ENCODE measurements at places on chromosomes 7 and 10.

DNA sequence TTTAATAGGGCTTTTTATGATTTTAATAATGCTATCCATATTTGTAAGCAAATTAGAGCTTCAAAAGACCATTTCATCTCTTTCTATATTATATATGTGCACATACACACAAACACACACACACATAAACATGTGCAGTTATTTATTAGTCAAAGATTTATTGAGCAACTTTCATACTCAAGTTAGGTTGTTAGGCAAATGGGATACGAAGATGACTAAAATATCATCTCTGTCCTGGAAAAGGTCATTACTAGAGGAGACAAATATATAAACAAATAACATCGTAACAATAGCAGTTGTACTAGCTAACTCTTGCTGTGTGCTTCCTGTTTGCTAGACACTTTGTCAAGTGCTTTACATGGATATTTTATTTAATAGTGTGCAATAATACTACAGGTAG lies 307.9 kb downstream of the SNX13 start:
- no peaks in the 10 kb centered on the region for H3K36me3 ChIP-seq
- no peaks in the 10 kb centered on the region for H3K4me1 ChIP-seq
- no peak overlapping the region for H3K27ac ChIP-seq
- no peak overlapping the region for H3K4me3 ChIP-seq
- no peak for DNase-seq

GRCh38 chr7:131895541-131896164 lies 339.2 kb upstream of the PODXL start:
- no peak overlapping the region for H3K27ac ChIP-seq
- peaks cover 15% of the 10 kb centered on the region for H3K4me1 ChIP-seq
- DNase-seq = no peak
- H3K36me3 ChIP-seq = no peaks in the 10 kb centered on the region
- H3K4me3 ChIP-seq = no peak overlapping the region

DNA sequence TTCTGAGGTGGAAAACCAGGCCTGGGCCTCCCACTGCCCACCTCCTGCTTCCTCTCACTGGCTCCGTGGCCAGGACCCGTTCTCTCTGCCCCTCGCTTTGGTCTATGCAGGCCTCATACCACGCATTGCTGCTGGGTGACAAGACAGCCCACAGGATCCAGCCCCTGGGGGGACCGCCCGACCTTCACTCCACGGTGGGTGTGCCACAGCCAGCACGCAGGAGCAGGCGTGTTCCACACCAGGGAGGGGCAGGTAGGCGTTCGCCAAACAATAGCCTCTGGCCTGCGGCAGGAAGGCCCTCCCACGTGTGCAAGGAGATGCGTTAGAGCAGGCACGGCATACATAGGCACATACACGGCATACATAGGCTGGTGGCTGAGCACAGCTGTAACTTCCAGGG lies 233.4 kb downstream of the WDR37 start:
- H3K4me3 ChIP-seq = no peak overlapping the region
- no peak overlapping the region for H3K27ac ChIP-seq
- H3K4me1 ChIP-seq = no peaks in the 10 kb centered on the region
- DNase-seq = no peak
- H3K36me3 ChIP-seq = no peaks in the 10 kb centered on the region

- no peaks in the 10 kb centered on the region for H3K36me3 ChIP-seq
- no peaks in the 10 kb centered on the region for H3K27me3 ChIP-seq
- no peak overlapping the region for H3K4me3 ChIP-seq
- no peak for DNase-seq
- H3K27ac ChIP-seq = no peak overlapping the region
These were observed 65.6 kb upstream of the KDM7A start for GRCh38 chr7:140242057-140243031.

DNA sequence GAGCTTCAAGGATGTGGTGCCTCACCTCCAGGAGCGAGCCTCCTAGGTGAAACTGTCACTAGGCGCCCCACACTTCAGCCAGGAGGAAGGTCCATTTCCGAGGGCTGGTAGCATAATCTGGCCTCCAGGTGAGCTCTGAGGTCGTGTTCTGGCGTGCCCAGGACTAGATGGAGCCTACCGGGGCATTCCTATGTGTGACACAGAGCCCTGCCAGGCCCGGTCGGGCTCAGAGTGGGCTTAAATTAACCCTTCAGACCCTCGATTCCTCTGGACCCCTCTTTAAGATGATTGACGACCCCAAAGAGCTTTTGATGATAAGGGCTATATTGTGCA lies 233.1 kb downstream of the EBF3 start:
- H3K27me3 ChIP-seq = no peaks in the 10 kb centered on the region
- no peaks in the 10 kb centered on the region for H3K36me3 ChIP-seq
- H3K4me3 ChIP-seq = no peak overlapping the region
- H3K27ac ChIP-seq = no peak overlapping the region

- H3K4me3 ChIP-seq = no peak overlapping the region
- no peaks in the 10 kb centered on the region for H3K27me3 ChIP-seq
- DNase-seq = no peak
- no peaks in the 10 kb centered on the region for H3K36me3 ChIP-seq
- no peak overlapping the region for H3K27ac ChIP-seq
These were observed 57.6 kb downstream of the CCDC71L start for GRCh38 chr7:106603346-106603745.

DNA sequence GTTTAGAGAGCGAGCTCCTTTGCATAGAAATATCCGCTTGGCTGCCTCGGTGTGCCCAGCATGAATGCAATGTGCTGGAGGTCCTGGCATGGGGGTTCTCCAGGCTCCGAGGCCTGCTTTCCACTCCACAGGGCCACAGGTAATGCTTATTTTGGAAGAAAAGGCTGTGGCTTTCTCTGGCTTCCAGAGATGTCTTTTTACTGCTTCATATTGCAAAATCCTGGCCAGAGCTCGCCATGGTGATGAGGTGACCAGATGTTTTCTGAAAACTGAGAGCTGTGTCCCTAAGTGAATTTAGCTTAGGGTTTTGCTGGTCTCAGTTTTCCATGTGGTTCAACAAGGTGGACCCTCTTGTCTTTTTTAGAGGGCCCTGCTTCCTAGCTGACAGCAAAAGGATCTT lies 65.2 kb downstream of the BMPER start:
- DNase-seq = no peak
- no peak overlapping the region for H3K27ac ChIP-seq
- no peak overlapping the region for H3K4me3 ChIP-seq
- H3K4me1 ChIP-seq = no peaks in the 10 kb centered on the region

DNA sequence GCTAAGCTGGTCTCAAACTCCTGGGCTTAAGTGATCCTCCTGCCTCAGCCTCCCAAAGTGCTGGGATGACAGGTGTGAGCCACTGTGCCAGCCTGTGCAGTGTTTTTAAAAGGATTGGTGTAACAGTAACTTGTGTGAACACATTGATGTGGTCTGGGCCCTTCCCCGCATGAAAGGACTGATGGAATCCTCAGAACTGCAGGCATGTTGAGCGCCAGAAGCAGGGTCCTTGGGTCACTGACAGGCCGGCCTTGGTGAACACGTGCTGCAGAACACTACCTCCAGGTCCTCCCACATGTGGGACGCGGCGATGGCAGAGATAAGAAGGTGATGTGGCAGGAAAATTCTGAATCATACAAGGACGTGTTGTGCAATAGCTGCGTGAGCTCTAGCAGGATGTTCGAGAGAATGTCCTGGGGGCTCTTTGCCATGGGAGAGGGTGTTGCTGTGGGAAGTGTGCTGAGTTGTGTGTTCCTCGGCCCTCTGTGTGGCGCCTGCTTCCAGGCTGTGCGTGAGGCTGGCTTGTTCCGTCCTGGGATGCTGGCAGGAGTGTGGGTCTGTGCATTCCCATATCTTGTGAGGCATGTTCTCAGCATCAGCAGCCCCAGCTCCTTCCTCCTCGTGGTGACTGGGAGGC lies 68.2 kb downstream of the DNAJB6 start:
- H3K27ac ChIP-seq = no peak overlapping the region
- no peak overlapping the region for H3K4me3 ChIP-seq
- H3K27me3 ChIP-seq = no peaks in the 10 kb centered on the region
- DNase-seq = no peak
- peaks cover 27% of the 10 kb centered on the region for H3K4me1 ChIP-seq

GRCh38 chr7:155602750-155603149 lies 41.7 kb upstream of the RBM33 start:
- no peaks in the 10 kb centered on the region for H3K36me3 ChIP-seq
- H3K27me3 ChIP-seq = peaks cover 48% of the 10 kb centered on the region
- no peak overlapping the region for H3K4me3 ChIP-seq
- H3K4me1 ChIP-seq = peaks cover 4% of the 10 kb centered on the region
- no peak for DNase-seq
- H3K27ac ChIP-seq = no peak overlapping the region

DNA sequence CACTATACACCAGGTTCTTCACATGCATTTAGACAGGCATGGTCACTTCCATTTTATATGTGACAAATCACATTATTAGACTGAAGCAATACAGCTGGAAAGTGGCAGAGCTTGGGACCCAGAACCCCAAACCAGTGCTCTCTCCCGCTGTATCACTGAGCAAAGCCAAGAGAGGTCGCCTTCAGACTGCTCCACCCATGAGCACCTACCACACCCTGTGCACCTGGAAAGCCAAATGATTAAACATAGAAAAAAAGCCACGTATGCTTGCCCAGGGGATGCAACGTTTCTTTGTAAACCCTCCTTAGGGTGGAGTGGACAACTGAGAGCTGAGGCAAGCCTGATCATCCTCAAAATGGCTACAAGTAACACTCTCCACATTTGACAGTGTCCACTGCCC lies 72.5 kb downstream of the CCDC6 start:
- DNase-seq = no peak
- H3K4me1 ChIP-seq = peaks cover 39% of the 10 kb centered on the region
- no peaks in the 10 kb centered on the region for H3K27me3 ChIP-seq
- no peak overlapping the region for H3K4me3 ChIP-seq

GRCh38 chr10:117001144-117001543 lies 3.8 kb downstream of the SHTN1 start:
- H3K4me3 ChIP-seq = no peak overlapping the region
- DNase-seq = no peak
- peaks cover 16% of the 10 kb centered on the region for H3K4me1 ChIP-seq
- peaks cover 5% of the 10 kb centered on the region for H3K27me3 ChIP-seq

GRCh38 chr7:138449580-138449979 lies 10.5 kb upstream of the TRIM24 start:
- no peak overlapping the region for H3K4me3 ChIP-seq
- no peaks in the 10 kb centered on the region for H3K4me1 ChIP-seq
- no peaks in the 10 kb centered on the region for H3K27me3 ChIP-seq
- no peaks in the 10 kb centered on the region for H3K36me3 ChIP-seq

DNA sequence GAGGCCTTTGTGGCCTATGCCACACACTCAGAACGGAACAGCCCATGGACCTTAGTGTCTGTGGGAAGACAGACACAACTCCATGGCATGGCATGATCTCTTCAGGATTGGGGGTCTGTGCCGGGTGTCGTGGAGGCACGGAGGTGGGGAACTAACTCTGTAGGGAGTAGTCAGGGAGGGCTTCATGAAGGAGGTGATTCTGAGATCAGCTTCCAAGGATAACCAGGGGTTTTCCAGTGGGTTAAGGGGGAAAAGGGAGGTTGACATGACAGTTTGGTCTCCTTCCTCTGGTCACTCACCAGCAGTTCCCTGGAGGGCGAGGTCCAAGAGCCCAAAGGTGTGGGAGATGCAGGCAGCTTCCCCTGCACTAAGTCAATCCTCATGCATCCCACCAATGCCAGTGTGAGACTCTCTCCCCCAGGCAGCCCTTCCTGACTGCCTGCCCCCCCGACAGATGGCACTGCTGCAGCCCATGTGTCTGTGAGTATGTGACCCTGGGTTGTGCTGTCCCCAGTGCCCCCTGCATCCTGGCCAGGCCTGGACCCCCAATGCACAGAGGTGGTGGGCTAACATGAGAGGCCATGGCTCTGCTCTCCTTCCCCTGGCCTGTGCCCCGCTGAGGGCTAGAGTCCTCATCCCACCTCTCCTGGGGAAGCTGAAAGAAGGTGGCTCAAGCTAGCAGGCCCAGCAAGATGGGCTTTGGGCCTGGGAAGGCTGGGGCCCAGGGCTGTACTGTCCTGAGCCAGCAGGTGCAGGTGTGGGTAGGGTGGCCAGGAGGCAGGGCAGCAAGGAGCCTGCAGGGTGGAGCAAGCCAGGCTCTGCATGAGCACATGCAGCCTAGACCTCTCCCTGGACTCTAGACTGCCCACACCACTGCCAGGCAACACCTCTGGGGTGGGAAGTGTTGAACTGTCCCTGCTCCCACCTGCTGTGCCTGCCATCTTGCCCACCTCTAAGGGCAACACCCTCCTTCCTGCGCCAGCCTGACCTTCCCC lies 39.7 kb downstream of the RASGEF1A start:
- H3K27ac ChIP-seq = no peak overlapping the region
- H3K36me3 ChIP-seq = no peaks in the 10 kb centered on the region
- no peak overlapping the region for H3K4me3 ChIP-seq
- peaks cover 9% of the 10 kb centered on the region for H3K4me1 ChIP-seq
- H3K27me3 ChIP-seq = no peaks in the 10 kb centered on the region

GRCh38 chr7:139714163-139714901 lies 63.5 kb downstream of the HIPK2 start:
- no peak for DNase-seq
- H3K27ac ChIP-seq = no peak overlapping the region
- no peaks in the 10 kb centered on the region for H3K27me3 ChIP-seq
- no peak overlapping the region for H3K4me3 ChIP-seq

- no peaks in the 10 kb centered on the region for H3K4me1 ChIP-seq
- no peak overlapping the region for H3K27ac ChIP-seq
- DNase-seq = no peak
- no peak overlapping the region for H3K4me3 ChIP-seq
- H3K36me3 ChIP-seq = no peaks in the 10 kb centered on the region
These were observed 55.4 kb downstream of the GRID1 start for GRCh38 chr10:86311190-86311589.

DNA sequence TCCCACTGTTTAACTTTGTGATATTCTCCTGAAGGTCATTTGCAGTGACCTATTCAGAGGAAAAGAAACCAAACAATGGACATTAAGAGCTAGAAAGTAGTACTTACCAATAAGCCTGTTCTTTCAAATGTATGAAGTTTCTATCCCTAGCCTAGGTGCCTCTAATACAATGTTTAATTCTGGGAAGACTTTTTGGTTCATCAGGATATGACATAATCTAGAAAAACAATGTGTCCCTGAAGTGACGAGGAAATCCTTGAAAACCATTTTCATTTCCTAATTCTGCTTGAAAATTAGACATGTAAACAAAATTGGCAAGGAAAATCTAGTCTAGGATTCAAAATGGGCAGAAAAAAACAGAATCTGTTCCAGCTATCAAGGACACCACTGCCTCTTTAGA lies 36.1 kb downstream of the ARHGAP19 start:
- no peak overlapping the region for H3K4me3 ChIP-seq
- peaks cover 39% of the 10 kb centered on the region for H3K36me3 ChIP-seq
- DNase-seq = no peak
- no peaks in the 10 kb centered on the region for H3K27me3 ChIP-seq
- H3K27ac ChIP-seq = no peak overlapping the region

- no peak overlapping the region for H3K4me3 ChIP-seq
- no peaks in the 10 kb centered on the region for H3K4me1 ChIP-seq
These were observed 56.8 kb upstream of the WDR11 start for GRCh38 chr10:120794390-120794789.

DNA sequence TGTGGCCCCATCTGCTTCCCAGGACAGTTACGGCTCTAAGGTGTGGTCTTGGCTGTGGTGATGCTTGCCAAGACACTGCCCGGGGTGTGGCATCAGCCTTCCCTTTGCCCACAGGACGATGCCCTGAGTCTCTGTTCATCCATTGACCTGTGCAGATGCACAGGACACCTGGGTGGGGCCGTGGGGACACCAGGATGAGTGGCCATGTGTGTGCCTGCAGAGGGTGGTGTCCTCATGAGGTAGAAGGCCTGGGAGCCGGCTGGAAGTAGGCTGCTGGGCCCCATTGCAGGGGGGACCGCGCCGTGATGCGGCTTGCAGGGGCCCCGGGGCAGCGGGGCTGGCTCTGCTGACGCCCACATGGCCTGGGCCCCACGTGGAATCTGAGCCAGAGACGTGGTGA lies 22.4 kb upstream of the PWWP2B start:
- no peak overlapping the region for H3K27ac ChIP-seq
- no peaks in the 10 kb centered on the region for H3K4me1 ChIP-seq
- DNase-seq = no peak
- no peaks in the 10 kb centered on the region for H3K36me3 ChIP-seq
- no peak overlapping the region for H3K4me3 ChIP-seq
